GM12878 (cell line): ENCODE measurements at places on chromosomes 13 and 19. TPM values are rescaled to one million over a fixed set of nuclear protein-coding genes. Genes with fewer than 3 reads are reported as not detected.

GRCh38 chr13:21625366-21625765 lies 21.4 kb upstream of the MICU2 start:
- no peaks in the 10 kb centered on the region for H3K4me1 ChIP-seq
- H3K4me3 ChIP-seq = no peak overlapping the region
- H3K27me3 ChIP-seq = no peaks in the 10 kb centered on the region
- no peaks in the 10 kb centered on the region for H3K36me3 ChIP-seq

DNA sequence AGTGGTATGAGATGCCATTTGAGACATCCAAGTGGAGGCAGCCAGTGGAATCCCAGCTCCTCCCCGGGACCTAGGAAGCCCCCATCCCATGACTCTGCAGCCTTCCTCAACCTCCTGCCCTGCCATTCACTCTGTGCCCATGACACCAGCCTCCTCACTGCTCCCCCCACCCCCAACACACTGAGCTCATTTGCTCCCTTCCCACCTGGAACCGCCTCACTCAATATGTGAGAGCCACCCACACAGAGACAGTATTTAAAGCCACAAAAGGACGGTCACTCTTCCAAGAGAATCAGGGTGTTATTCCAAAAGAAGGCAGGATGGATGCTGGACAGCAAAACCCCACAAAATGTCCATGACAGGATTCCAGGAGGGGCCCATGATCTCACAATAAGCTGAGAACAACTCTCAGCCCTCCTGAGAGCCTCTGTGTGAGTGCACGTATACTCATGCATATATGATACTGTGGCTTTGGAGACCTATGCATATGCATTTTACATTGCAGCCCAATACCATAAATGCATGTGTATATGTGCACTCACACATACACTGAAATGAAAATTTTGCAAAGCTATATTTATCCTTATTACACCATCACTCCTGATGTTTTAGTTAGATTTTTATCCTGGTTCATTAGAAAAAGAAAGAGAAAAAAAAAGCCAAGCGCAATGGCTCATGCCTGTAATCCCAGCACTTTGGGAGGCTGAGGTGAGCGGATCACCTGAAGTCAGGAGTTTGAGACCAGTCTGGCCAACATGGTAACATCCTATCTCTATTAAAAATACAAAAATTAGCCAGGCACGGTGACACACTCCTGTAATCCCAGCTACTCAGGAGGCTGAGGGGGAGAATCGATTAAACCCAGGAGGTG lies 10.8 kb upstream of the RANBP3 start:
- H3K27me3 ChIP-seq = no peaks in the 10 kb centered on the region
- no peak overlapping the region for H3K4me3 ChIP-seq
- peaks cover 8% of the 10 kb centered on the region for H3K4me1 ChIP-seq
- DNase-seq = no peak
- no peaks in the 10 kb centered on the region for H3K36me3 ChIP-seq
- H3K27ac ChIP-seq = no peak overlapping the region

GRCh38 chr19:23996549-23996948 lies 81.9 kb downstream of the ZNF726 start:
- H3K4me1 ChIP-seq = no peaks in the 10 kb centered on the region
- no peaks in the 10 kb centered on the region for H3K27me3 ChIP-seq
- H3K27ac ChIP-seq = no peak overlapping the region
- H3K4me3 ChIP-seq = no peak overlapping the region

ADGRE3 gene
- not detected in 2 replicates for total RNA-seq

- peaks cover 2% of the 10 kb centered on the region; the same call in 1 of the 2 replicates for H3K27me3 ChIP-seq
- no peak for DNase-seq
- no peak overlapping the region for H3K27ac ChIP-seq
- H3K4me3 ChIP-seq = no peak overlapping the region
- H3K4me1 ChIP-seq = no peaks in the 10 kb centered on the region
Observed at GRCh38 chr19:38395381-38396114, 7.1 kb downstream of the SPRED3 start.

DNA sequence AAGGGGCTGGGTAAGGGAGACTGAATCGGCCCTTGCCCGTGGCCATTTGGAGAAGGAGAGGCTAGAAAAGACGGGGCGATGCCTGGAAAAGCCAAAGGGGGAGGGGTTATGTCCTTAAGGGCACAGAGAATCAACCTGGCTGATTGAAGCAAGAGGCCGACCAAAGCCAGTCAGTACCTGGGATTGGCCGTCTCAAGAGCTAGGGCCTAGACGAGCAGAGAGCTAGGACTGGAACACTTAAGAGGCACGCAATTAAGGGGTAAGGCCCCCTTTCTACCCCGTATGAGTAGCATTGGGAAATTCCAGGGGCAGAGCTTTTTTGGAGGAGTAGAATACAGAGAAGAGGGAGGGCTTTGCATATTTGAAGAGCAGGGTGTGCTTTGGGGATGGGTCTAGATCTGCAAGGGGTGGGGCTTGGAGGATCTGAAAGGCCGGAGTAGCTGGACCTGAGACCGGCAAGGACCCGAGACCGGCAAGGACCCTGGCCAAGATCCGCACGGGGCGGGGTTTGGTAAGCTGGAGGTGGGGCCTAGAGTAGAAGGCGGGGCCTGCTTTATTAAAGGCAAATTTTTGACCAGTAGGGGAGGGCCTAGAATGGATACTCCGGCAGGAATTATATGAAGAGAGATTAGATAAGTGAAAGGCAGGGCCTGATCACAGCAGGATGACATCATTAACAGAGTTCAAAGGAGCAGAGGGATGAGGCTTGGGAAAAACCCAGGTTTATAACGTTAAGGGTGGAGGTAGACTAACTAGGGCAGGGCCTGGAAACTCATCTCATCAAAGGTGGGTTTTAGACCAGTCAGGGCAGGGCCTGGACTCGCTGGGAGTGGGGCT lies 10.7 kb upstream of the CACNG6 start:
- H3K4me1 ChIP-seq = no peaks in the 10 kb centered on the region
- H3K4me3 ChIP-seq = no peak overlapping the region
- no peak overlapping the region for H3K27ac ChIP-seq
- DNase-seq = no peak

- no peaks in the 10 kb centered on the region for H3K36me3 ChIP-seq
- peaks cover 2% of the 10 kb centered on the region; the same call in 1 of the 2 replicates for H3K27me3 ChIP-seq
- H3K4me1 ChIP-seq = no peaks in the 10 kb centered on the region
- no peak overlapping the region for H3K27ac ChIP-seq
- DNase-seq = no peak
Observed at GRCh38 chr19:39247701-39248664, 673 bp downstream of the IFNL4 start.

HPN gene
- total RNA-seq = 0.13 and 0.21 TPM in 2 replicates

DNA sequence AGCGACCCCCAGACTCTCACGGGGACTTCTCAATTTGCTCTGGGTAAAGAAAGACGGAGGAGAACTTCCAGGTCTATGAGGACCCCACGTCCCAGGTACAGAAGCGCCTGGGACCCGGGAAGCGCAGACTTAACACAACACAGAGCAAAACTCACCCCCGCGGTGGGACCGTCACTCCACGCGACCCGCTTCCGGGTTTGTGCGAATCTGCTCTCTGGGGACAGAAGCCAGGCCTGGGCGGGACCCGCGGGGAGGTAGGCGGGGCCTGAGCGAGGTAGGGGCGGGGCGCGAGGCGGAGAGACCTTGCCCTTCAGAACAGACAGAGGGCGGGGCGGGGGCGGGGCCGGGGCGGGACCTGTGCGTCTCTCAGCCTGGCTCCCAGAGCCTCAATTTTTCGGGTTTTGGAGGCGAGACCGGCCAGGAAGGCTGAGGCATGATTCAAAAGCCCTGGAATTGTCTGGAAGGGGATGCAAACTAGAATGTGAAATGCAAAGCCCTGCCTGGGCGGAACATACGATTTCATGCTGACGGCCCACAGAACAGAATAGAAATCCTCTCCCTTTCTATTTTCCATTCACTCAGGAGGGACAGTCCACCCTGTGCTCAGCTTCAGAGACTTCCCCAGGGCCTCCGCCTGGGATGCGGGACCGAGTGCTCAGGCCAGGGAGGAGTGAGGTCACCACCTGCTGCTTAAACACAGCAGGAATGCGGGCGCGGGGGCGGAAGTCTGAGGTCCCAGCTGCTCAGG lies 19.3 kb upstream of the ZNF888 start:
- H3K27me3 ChIP-seq = no peaks in the 10 kb centered on the region
- peak overlapping the region; percentile 90 for H3K4me3 ChIP-seq
- H3K27ac ChIP-seq = peak overlapping the region; percentile 77
- no peaks in the 10 kb centered on the region for H3K4me1 ChIP-seq
- no peaks in the 10 kb centered on the region for H3K36me3 ChIP-seq

ZNF154 gene
- total RNA-seq = 1.0 and 1.1 TPM in 2 replicates

IFI30 gene
- total RNA-seq = 301 and 314 TPM in 2 replicates
